ENCODE measurements at places on chromosomes 2 and 18. TPM values are rescaled to one million over a fixed set of nuclear protein-coding genes. Genes with fewer than 3 reads are reported as not detected.

DNA sequence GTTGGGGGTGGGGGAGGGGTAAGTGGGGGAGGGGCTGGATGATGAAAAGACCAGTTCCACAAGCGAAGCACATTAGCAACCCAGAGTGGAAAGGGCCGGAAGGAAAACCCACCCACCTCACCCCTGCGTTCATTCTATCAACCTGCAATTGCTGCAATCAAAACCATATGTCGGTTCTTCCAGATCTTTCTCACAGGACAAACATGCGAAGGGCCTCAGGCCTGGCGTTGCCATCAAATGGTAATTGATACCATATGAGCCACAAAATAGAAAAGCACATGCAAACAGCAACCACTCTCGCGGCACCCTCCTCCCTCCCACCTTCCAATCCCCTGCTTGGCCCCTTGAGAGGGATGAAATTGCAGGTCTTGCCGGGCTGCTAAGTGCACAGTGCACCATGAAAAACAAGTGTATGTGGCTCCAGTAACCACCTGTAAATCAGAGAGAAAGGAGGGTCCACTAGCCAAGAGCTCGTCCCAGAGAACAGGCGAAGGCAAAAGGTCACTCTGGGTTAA lies 287.5 kb downstream of the TCF4 start:
- peak; percentile 62 for DNase-seq

GRCh38 chr2:61059382-61059781 lies 6.3 kb upstream of the SANBR start:
- DNase-seq: no peak

The ONECUT2 gene
- total RNA-seq: 230 TPM

DNA sequence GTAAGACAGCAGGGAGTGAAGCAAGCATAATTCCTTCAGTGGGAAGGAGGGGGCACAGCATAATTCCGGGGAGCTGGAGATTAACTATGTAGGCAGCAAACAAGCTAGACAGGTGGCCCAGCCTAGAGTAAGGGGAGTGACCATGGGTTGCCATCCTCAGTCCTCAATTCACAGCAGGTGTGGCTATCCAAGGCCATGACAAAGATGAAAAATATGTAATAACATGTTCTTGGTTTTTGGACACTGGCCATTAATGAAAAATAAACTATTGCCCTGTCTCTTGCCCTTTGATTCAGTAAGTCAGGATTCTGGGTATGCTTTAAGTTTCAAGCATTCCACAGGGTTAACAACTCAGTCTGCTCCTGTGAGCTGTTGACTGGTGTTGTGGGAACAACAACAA lies 65.0 kb downstream of the CYP1B1 start:
- DNase-seq: no peak

The GPR75 gene
- 5.6 TPM for total RNA-seq

DNA sequence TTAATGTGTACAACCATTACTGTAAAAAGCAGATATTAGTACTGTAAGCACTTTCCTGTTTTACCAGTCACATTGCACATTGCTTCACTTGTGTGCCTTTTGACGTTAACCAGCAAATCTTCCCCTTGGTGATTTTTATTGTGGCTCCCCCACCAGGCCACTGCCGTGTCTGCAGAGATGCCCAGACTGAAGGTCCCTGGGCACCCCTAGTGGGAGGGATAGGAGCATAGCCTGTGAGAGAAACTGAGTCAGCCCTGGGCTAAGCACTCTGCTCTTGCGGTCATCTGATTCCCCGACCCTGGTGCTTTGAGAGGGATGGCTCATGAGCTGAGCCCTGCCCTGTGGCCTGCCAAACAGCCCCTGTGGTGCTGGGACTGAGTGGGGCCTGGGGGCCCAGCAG lies 73.4 kb downstream of the INPP4A start:
- DNase-seq: no peak

The GLI2 gene
- total RNA-seq: 3.9 TPM

The FBLN7 gene
- 0.20 TPM for total RNA-seq

GRCh38 chr2:75466708-75467311 lies 93.9 kb downstream of the EVA1A start:
- peak; percentile 60 for DNase-seq

GRCh38 chr2:69997015-69997830 lies 35.8 kb upstream of the ASPRV1 start:
- no peak for DNase-seq

- no peak for DNase-seq
Observed at GRCh38 chr2:78541451-78542267, 483.8 kb upstream of the REG3G start.

The EPAS1 gene
- total RNA-seq: not detected

DNA sequence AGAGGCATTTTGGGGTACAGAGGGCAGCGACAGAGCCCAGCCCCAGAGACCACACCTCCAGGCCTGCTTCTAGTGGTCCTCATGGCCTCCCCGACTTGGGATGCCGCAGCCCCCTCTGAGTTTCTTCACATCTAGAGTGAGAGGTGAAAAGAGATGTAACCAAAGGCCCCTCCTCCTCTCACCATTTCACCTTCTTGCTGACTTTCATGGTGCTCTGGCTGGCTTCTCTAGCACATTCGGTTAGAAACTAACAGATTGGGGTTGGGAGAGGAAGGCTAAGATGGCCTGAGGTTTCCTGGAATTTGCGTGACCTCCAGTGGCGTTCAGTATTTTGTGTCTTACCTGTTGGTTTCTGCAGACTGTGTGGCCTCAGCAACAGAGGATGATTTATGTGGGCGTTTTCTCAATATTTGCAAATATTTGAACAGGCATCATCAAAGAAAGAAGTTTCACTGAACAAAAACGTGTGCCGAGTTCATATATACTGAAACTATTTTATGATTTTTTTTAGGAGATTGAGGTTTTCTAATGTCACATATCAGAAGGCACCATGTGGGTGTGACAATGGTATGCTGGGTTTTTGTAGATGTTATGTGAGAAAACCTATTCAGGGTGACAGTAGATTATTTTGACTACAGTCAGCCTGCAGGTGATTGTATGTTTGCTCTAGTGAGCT lies 69.9 kb upstream of the BCL2L11 start:
- no peak for DNase-seq

The LIMS2 gene
- 0.29 TPM for total RNA-seq

DNA sequence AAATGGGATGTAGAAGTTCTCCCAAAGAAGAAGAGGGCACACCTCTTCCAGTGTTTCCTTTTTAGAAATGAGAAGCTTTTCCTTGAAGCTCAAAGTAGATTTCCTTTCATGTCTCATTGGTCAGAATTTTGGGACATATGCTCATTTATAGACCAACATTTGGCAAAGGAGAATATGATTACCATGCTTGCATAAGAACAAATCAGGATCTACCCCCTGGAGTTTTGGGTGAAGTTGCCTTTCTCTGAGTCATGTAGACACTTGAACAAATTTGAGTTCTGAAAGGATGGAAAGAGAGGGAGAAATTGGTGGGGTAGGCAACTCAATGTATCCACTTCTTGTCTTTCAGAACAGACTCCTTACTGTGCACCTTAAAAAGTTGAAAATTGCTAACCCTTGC lies 409.0 kb downstream of the SLC4A3 start:
- DNase-seq: no peak

The ADGRF3 gene
- total RNA-seq: 0.54 TPM

The CGREF1 gene
- 1.3 TPM for total RNA-seq

The PSME4 gene
- total RNA-seq: 87.6 TPM

The NEB gene
- 0.59 TPM for total RNA-seq

The STARD6 gene
- not detected for total RNA-seq

The STARD7 gene
- total RNA-seq: 100 TPM

The CDH2 gene
- total RNA-seq: 224 TPM

The FBXO15 gene
- 0.76 TPM for total RNA-seq

GRCh38 chr2:68594041-68594440 lies 49.3 kb upstream of the PROKR1 start:
- no peak for DNase-seq

GRCh38 chr2:189952536-189953109 lies 109.9 kb downstream of the MSTN start:
- DNase-seq: no peak

GRCh38 chr2:146917431-146918042 lies 927.3 kb upstream of the ACVR2A start:
- no peak for DNase-seq

DNA sequence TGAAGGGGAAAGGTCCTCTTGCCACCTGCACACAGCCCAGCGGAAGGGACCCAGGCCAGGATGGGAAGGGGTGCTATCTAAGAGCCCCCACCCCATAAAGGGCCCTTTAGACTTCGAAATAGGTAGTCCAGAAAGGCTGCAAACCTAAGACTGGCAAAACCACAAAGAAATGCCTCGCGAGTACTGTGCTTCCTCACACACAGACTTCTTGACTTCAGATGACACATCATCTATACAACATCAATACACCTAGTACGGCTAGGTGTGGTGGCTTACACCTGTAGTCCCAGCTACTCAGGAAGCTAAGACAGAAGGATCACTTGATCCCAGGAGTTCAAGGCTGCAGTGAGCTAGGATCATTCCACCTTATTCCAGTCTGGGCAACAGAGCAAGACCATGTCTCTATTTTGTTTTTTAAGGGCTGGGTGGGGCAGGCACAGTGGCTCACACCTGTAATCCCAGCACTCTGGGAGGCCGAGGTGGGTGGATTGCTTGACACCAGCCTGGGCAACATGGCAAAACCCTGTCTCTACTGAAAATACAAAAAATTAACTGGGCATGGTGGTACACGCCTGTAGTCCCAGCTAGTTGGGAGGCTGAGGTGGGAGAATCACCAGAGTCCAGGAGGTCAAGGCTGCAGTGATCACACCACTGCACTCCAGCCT lies 125.8 kb downstream of the CABLES1 start:
- no peak for DNase-seq

DNA sequence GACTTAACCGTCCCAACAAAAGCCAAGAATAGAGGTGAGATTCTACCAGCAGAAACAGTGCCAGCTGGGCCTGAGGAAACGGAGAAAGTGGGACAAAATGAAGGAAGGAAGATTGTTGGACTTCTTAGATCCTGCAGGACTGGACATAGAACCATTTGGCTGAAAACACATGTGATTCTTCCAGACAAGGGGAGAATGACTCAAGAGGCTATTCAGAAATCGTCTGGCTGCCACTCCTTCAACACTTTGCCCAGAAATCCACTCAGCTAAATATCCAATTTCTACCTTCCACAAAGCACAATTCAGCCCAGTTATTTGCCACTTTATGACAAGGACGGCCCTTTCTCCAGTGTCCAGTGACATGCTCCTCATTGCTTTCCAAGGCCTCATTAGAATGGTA lies 61.6 kb downstream of the SNORC start:
- no peak for DNase-seq

GRCh38 chr2:74908748-74909444 lies 49.5 kb upstream of the POLE4 start:
- DNase-seq: no peak

The FHOD3 gene
- total RNA-seq: 21.2 TPM

- DNase-seq: no peak
Observed at GRCh38 chr2:237878321-237879057, 19.1 kb downstream of the RAMP1 start.

GRCh38 chr2:85578243-85579180 lies 1.1 kb downstream of the VAMP8 start:
- peak; percentile 52 for DNase-seq

GRCh38 chr18:62379051-62379450 lies 53.9 kb downstream of the TNFRSF11A start:
- DNase-seq: no peak
